ENCODE measurements at places on chromosomes 1 and 21.
A peak's percentile ranks its signal among the peaks of the same experiment; 100 is the strongest.

DNA sequence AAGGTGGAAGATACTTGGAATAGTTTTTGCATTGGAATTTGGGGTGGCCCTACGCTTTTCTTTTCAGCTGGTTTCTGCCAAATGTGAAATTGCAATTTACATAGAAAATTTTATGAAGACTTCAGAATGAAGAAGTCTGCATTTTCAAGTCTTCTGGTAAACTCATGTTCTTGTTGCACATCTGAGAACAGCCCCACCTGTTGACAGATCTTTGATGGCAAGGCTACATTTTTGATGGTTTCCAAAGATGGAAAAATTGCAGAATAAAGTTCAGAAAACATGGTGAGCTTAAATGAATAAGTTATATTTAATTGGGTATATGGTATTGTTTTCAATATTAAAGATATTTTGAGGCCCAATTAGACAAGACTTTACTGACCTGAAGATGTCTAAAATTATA is 25.4 kb downstream of the OLFM3 start:
- DNase-seq = peak; percentile 6

- DNase-seq = no peak
These were observed 1.0 kb downstream of the CRB1 start for GRCh38 chr1:197269053-197269452.

- no peak for DNase-seq
These were observed 103.2 kb downstream of the RGL1 start for GRCh38 chr1:183908079-183908478.

- no peak for DNase-seq
These were observed 242.7 kb downstream of the TM2D1 start for GRCh38 chr1:61482170-61482734.

DNA sequence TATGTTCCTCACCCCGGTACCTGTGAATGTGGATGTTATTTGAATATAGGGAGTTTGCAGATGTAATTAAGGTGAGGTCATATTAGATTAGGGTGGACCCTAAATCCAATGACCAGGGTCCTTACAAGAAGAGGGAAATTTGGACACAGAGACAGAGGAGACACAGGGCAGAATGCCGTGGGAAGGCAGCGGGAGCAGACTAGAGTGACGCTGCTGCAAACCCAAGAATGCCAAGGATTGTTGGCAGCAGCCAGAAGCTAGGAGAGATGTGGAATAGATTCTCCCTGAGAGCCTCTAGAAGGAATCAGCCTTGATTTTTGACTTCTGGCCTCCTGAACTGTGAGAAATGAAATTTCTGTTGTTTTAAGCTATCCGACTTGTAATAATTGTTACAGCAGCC is 53.6 kb downstream of the SPATA46 start:
- no peak for DNase-seq

- DNase-seq = peak; percentile 55
These were observed 64.7 kb upstream of the NGF start for GRCh38 chr1:115402753-115403184.

GRCh38 chr1:84297546-84298244 is 3.8 kb upstream of the SAMD13 start:
- DNase-seq = no peak

DNA sequence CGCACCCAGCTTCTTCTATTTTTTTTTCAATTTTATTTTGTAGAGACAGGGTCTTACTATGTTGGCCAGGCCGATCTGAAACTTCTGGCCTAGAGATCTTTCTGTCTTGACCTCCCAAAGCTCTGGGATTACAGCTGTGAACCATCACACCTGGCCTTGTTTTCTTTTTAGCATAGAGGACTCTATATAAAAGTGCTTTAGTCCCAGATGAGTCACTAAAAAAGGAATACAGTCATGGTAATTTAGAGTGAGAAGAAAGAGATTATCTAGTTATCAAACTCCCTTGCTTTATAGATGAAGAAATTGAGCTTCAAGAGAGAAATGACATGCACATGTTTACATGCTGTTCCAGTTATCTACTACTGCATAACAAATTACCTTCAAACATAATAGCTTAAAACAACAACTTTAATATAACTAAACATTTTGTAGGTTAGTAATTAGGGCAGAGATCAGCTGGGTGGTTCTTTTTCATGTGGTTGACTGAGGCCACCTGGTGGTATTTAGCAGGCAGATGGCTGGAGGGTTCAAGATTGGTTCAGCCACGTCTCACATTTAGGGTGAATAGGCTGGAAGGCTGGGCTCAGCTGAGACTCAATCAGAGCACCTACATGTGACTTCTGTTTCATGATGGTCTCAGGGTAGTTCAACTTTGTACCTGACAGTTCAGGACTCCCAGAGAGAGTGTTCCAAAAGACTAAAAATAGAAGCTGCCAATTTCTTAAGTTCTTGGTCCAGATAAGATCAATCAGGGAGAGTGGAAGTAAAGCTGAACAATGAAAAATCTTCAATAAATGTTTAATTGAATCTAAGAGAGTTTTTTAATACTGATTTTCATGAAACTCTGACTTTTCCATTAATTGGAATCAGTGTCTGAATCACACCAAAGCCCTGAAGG is 16.9 kb upstream of the MTF2 start:
- peak; percentile 23 for DNase-seq

DNA sequence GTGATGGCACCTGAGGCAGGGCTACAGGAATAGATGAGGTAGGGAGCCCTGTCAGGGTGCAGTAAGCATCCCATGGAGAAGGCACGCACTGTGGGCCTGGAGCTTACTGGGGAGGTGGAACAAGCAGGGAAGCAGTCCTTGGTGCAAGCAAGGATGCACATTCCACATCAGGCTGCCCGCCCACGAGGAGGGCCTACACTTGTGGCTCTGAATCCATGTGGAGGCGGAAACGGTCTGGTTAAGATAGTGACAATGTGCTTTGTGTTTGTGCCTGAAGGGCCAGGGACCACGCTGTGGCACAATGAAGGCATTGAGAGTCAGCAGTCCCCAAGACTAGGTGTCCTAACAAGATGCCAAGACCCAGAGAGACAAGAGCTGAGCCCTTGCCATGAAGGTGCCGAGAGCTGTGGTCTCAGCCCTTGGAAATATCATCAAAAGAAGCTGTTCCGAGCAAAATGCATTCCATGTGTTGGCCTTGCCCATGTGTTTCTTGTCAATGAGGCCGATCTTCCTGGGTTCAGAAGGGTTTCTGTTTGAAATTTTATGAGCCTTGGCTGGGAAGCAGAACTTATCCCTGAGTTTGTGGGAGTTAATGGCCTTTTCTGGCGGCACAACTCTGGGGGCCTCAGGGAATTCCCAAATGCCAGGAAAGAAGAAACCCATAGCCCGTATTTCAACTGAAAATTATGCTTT is 111.9 kb downstream of the NGF start:
- DNase-seq = no peak

DNA sequence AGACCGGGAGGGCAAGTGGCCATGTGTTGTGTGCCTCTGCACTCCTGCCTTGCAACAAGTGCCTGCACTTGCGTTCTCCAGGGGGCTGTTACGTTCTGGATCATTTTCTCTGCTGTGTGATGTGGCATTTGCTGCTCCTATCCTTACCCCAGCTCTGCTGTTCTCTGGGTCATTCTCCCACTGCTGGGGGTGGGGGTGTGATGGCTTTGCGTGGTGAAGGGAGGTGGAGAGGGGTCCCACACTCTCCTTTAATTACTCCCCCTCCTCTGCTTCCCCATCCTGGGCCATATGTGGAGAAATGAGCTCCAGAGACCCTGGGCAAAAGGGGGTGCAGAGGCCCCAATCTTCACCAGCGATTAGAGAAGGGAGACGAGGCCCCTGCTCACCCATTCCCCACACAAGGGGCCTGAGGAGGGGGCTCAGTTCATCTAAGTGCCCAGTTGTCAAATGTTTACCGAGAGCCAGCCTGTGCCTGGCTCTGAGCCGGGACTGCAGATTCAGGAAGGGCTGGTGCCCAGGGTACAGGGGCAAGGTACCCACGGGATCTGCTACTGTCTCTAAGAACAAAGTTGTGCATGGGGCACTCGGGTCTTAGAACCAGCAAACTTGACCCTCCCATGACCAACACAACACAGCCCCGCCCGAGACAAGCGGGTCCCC is 355.4 kb downstream of the PTPRU start:
- no peak for DNase-seq

- no peak for DNase-seq
These were observed 27.8 kb downstream of the SLC26A9 start for GRCh38 chr1:205915354-205915990.

GRCh38 chr1:118555638-118556037 is 370.6 kb upstream of the SPAG17 start:
- DNase-seq = no peak

DNA sequence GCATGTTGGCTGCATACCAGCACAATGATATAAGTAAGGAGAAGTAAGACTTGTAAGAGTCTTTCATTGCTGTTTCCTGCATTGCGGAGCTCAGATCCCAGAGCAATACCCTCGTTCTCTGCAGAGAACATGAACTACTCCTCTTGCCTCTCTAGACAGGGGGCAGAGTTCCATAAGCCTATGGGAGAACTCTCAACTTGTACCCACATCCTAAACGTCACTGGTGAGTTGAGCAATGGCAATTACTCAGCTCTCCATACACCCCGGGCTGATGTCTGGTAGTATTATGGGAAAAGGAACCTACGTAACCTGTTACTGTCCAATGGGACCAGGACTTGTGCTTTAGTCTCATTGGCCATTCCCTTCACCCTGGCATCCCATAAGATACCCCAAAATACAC is 27.3 kb upstream of the ZNF496 start:
- DNase-seq = no peak

DNA sequence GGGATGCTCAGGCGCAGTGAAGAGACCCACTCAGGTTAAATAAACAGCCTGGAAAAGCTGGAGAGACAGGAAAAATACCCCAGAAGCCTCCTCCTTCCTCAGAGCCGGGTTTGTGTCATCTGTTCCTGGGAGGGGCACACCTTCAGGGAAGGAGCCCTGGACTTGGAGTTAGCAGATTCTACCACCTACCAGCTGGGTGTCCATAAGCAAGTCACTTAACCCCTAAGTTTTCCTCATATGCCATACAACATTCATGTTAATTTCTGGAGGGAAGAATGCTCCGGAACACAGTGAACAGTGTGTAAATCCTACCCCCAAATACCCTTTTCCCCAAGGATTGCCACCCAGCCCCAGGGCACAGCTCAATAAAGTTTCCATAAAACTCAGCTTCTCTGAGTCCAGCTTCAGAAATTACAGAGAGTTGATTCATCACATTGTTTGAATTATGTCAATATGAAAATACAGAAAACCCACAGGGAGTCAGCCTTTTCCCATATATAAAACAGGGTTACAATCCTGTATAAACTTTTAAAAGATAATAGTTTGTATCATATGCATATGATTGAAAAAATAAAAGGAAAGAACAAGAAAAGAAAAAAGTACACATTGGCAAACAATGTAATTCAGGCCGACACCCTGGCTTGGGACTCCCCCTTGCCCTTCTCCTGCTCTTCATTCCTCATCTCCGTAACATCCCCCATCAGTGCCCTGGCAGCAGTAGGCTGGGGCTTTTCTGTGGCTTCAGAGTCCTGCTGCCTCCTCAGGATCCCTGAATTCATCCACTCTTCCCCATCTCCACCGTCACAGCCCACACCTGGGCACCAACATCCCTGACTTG is 291.8 kb upstream of the USP24 start:
- DNase-seq = peak; percentile 87

DNA sequence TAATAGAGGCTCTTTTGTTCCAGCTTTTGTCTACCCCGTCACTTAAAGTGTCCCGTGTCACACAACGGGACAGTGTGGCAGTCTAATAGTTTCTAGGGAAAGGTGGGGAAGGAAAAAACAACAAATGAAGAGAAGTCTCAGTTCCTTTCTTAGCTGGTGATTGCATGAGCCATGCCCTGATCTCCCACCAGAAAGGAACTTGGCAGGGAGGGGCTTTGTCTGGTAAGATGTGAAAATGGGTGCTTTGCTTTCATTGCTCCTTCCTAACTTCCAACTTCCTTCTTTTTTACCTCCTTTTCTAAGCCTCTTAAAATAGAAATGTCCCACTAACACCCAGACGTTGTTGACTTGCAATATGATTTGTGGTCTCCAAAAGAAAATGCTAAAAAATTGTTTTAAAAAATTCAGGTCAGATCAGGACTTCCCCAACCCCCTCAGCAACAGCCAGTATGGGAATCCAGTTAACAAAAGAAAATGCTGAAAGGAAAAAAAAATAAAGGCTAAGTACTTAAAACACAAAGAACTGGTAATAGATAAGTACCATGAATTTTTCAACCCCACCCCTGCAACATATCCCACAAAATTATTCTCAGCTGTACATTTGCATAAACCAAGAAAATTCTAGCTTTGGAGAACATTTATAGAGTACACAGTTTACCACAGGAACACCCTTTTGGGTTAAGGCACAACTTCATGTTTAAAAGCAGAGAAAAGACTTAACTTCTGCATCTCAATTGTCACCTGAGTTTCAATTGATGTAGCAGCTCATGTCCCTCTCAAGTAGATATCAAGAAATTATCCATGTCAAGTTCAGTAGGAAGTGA is 106.2 kb downstream of the NIBAN1 start:
- no peak for DNase-seq

DNA sequence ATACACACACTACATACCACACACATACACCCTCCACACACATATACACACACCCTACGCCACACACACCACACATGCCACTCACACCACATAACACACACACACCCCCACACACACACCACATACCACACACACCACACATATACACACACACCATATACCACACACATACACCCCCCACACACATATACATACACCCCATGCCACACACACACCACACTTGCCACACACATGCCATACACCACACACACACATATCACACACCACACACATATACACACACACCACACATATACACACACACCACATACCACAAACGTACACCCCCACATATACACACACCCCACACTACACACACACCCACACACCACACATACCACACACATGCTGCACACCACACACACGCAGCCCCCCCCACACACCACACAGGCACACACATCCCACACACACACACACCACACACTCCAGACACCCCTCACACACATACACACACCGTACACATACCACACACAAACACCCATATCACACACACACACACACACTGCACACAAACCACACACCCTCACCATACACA is 76.7 kb upstream of the TMPRSS2 start:
- no peak for DNase-seq

- no peak for DNase-seq
These were observed 22.4 kb upstream of the KANK4 start for GRCh38 chr1:62341615-62342014.

GRCh38 chr21:38277501-38278131 is 20.8 kb downstream of the KCNJ15 start:
- peak; percentile 97 for DNase-seq

- peak; percentile 68 for DNase-seq
These were observed 82.1 kb upstream of the F3 start for GRCh38 chr1:94623560-94624148.

DNA sequence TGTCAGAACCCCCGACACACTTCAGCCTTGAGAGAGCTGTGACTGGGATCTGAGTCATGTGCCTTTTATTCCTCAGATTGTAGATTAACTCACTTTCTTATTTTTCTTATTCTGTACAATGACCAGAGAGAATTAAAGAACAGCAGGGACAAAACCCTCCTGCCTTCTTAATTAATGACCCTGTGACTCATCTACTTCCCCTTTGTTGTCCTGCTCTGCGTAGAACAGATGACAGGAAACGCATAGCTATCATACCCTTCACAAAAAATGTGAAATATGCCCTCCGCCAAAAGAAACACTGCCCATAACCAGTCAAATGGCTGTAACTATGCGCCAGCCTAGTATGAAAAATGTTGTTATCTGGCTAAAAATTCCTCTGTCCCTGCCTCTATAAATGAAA is 9.1 kb upstream of the PADI2 start:
- DNase-seq = peak; percentile 99

All from fibroblast of skin of scalp (primary cell).